WTC11 (cell line): ENCODE measurements at places on chromosomes 12 and 14.

GRCh38 chr14:104931771-104932675 is 7.3 kb downstream of the PLD4 start:
- peak; percentile 31 for DNase-seq

DNA sequence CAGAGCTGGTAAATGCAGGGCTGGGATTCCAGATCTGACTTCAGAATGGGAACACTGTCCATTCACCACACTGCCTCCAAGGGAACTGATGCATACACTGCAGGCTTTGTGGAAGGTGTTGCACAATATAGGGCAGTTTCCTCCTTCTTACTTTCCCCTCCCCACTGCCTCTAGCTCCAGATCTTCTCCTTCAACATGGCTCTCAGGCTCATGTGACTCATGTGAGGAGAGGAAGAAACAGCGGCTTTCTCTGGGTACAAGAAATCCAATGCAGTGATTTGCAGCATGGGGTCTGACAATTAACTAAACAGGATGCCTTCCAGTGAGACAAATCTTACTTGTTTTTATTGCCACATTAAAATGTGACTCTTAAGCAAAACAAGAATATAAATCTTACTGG is 447.6 kb upstream of the CCDC196 start:
- DNase-seq: no peak

- no peak for DNase-seq
These were observed 149.4 kb downstream of the SLC38A4 start for GRCh38 chr12:46676396-46676795.

- DNase-seq: no peak
These were observed 36.5 kb upstream of the PTCSC3 start for GRCh38 chr14:36212987-36213386.

DNA sequence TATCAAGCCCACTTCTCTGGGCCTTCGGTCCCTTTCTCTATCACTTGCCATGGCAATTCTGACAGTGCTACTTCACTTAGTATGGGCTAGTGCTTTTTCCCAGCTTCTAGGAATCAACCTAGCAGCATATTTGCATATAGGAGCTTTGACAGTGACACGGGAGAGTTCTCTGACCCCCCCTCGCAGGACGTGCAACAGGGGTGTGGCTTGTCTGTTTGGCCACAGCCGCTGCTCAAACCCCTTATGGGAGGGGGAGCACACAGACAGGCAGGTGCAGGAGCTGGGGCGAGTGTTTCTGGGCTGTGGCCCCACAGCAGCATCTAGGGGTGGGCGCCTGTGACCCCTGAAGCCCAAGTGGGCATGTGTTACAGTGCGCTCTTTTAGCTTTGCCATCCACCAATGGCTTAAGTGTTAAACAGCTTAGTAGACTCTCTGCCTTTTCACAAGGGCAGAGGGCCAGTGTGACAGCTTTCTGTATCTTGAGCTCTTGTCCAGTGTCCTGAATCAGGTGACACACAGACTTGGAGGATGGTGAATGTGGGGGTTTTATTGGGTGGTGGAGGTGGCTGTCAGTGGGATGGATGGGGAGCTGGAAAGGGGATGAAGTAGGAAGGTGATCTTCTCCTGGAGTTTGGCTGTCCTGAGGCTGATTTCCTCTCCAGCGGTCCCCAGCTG is 229.3 kb downstream of the PCNX1 start:
- no peak for DNase-seq

DNA sequence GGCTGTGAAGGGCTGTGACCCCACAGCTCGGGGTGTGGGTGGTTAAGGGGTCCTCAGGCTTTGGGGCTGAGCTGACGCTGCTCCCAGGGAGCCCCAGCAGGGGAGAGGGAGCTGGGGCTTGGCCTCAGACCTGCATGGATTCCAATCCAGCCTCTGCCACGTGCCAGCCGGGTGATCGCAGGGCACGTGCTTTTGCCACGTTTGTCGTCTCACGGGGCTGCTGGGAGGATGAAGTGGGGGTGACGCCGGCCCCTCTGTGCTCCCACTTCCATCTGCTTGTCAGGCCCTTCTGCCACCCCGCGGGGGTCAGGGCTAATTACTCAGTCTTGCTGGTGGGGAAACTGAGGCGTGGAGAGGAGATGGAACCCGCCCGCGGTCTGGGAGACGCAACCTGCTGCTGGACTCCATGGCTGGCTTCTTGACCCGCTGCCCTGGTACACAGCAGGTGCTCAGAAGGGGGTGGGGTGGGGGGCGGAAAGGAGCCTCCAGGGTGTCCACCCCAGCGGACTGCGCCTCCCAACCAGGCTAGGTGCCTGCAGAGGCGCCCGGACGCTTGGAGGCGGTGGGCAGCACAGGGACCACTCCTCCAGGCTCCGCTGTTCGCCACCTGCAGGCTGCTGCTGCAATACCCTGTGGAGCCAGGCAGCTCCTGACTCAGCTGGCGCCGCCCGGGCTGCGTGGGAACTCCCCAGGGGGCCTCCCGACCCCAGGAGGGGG is 36.4 kb upstream of the PRIMA1 start:
- no peak for DNase-seq

DNA sequence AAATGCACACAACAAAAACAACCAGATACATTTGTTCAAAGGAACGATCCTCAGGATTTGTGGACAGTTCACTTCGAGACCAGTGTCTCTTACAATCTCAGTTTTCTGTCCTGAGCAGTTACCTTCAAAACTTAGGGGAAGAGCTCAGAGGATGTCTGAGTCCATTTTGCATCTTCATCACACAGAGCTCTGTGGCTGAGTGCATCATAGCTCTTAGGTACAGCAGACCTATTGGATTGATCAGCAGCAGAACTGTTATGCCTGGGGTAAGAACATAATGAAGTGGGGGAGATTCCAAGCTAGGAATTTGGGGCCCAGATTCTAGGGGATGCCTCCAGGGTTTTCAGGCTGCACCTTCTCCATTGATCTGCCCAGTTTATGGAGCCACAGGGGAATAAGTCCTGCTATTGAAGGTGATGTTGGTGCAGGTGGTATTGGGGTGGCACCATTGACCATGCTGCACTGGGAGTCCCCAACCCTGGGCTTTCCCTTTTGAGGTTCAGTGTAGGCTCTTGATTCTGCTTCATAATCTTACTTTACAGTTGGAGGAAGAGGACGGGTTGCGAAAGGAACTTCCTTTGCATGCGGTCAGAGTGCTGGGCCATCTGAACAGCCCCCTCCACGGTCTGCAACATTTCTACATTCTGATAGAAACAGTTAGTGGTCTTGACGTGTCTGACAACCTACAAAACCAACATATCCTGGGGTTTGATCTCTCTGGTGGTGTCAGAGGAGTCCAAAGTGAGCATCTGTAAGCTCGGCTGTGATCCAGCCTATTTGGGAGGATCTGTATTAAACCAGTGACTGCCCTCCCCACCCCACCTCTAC is 112.8 kb downstream of the CHST11 start:
- DNase-seq: no peak

DNA sequence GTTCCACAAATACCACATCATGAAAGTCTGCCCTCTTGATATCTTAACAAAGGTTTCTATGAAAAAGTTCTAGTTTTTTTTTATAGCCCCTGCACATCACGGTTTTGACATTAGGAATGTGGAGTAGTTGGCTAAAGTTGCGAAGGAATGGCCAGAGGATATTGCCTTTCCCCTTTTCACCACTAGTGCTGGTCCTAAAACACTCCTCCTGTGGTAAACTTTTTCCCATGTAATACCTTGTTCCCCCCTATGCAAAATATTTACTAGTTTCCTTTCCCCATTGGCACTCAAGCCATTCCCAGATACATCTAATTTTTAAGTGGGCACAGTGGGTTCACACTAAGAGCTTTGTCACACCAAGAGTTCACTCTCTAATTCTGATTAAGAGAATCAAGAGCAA is 33.4 kb downstream of the R3HDM2 start:
- no peak for DNase-seq

DNA sequence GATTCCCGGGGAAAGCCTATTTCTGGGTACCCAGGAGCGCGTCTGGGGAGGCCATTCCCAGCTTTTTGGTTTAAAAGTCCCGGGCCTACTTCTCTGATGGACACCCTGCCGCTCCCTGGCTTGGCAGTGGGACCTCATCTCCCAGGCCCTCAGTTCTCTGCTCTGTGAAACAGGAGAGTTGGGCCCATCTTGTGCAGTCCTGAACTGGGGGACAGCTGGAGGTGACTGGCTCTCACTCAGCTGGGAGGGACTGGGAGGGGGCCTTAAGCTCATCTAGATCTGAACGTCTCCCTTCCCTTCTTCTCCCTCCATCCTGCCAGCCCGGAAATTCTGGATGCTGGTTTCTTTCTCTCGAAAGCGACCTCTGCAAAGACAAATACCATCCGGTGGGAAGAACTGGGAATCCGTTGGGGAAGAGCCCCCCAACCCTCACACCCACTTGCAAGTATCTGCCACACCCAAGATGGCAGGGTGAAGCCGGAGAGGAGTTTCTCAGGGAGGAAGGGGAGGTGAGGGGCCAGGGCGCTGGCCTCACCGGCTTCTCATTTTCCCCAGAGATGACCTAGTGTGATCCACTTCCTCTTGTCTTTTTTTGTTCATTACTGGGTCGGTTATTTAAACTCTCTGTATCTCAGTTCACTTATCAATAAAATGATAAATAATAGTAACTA is 1.4 kb downstream of the RIN3 start:
- DNase-seq: no peak

DNA sequence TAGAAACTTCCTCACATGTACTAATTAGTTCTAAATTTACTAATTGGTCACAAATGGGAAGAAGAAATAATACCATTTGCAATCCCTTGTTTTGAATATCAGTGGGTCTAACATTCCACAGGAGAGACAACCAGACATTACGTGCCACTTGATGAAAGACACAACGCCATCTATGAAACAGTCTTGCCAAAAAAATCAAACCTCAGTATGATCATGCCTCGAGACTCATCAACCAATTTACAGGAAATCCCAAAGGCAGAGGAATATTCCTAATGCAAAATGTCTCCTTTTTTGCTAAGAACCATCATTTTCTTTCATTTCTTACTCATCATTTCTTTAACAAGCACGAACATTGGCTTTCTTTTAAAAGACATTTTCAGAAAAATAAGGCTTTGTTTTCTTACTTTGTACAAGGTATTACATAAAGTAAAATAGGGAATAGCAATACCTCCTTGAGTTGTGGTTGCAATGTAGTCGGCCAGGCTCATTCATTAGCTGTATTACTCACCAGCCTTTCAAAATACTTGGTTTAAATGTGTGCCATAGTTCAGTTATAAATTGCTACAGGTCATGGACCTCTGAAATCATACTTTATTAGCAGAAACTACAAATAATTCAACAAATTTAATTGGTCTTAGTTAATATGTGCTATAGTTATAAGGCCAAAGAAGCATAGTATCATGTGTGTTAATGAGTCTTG is 436.2 kb upstream of the FLRT2 start:
- no peak for DNase-seq

- DNase-seq: no peak
These were observed 95.6 kb downstream of the ETV6 start for GRCh38 chr12:11745113-11745512.

DNA sequence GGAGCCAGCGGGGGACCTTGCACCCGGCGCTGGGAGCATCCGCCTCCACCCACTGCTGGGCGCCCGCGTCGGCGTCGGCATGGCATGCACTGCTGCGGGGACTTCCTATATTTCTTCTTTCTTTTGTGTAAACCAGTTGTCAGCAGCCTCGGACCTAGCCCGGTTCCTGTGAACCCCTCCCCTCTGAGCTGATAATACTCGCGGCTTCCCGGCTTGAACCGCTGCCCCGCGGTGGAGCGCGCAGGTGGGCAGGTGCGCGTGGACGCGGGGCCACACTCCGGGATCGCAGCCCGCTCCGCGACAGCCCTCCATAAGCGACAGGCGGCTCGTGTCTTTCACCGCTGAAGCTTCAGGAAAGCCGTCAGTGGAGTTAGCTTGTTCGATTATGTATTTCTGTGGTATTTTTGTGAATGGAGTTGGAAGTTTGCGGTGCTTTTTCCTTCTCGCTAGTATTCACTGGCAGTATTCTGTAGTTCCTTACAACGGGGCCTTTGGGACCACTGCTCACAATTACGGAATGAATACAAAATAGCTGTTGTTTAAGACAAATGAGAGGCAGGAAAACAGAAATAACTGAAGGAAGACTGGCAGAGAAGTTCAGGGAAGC is 870 bp downstream of the BMAL2 start:
- DNase-seq: peak; percentile 39

GRCh38 chr12:25728056-25728595 is 175.0 kb upstream of the LMNTD1 start:
- no peak for DNase-seq

- no peak for DNase-seq
These were observed 303.0 kb downstream of the NUAK1 start for GRCh38 chr12:105835580-105836241.

DNA sequence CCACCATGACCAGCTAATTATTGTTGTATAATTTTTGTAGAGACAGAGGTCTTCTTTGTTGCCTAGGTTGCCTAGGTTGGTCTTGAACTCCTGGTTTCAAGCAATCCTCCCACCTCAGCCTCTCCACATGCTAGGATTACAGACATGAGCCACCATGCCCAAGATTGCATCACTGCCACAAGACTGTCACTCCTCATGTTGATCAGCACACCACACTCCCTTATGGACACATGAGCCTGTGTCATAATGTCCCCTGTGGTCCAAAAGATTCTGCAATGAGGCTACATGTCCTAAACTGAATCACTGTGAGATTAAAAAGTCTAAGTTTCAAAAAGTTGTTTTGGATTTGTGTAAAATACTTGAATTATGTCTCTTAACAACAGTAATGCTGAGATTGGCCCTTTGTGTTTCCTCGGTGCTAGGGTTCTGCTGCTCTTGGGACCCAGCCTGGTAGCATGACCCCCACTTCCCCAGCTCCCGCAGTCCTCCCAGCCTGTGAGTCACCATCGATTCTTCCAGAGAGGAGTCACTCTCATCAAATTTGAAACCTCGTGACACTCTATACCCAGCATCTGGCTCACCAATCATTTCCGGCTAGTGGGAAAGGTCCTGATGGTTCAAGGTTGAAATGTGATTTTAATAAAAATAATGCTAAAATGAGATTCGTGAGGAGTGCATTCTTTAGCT is 890.9 kb downstream of the VRK1 start:
- no peak for DNase-seq

- DNase-seq: no peak
These were observed 277.9 kb upstream of the FOXG1 start for GRCh38 chr14:28488684-28489083.
